Stimulated activated CD8-positive, alpha-beta memory T cell treated with anti-CD3 and anti-CD28 coated beads, Interleukin-7, amount 100 ng/mL, for 48 hours (primary cell): ENCODE measurements at places on chromosomes 7 and 10.

GRCh38 chr10:74771054-74771453, 55.3 kb upstream of the KAT6B start:
- DNase-seq: no peak

- no peak for DNase-seq
Measured at GRCh38 chr7:25253714-25254113, 25.4 kb upstream of the NPVF start.

GRCh38 chr7:25664593-25664992, 436.3 kb upstream of the NPVF start:
- no peak for DNase-seq

DNA sequence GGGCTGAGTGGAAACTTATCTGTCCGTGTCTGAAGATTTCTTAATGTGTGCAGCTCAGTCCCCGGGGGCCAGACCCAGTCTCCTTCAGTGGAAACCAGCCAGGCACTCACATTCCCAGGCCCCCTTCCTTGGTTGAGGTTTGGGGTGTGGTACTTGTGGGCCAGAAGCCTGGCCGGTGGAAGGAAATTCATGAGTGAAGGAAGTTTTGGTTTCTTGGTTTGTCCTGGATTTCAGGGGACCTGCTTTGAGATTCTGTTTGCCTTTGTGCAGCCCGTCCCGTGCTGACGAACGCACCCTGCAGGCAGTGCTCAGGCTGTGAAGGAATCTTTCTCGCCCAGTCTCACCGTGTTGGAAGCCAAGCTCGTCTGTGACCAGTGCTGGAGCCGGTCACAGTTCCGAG, 2.9 kb downstream of the INPP5A start:
- no peak for DNase-seq

DNA sequence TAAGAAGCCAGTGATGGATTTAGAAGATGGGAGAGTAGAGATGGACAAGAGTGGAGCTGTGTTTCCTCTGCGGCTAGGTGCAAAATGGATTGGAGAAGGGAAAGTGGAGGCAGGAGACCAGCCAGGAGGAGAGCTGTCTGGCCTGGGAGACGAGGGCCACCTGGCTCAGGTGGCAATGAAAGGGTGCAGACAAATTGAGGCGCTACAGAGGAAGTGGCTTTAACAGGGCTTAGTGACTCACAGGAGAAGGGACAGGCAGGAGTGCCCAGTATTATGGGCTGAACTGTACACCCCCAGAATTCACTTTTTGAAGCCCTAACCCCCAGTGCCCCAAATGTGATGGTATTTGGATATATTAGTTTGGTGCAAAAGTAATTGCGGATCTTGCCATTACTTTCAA, 65.6 kb upstream of the DUSP5 start:
- no peak for DNase-seq

- no peak for DNase-seq
Measured at GRCh38 chr7:29400437-29400836, 163.2 kb upstream of the PRR15 start.

DNA sequence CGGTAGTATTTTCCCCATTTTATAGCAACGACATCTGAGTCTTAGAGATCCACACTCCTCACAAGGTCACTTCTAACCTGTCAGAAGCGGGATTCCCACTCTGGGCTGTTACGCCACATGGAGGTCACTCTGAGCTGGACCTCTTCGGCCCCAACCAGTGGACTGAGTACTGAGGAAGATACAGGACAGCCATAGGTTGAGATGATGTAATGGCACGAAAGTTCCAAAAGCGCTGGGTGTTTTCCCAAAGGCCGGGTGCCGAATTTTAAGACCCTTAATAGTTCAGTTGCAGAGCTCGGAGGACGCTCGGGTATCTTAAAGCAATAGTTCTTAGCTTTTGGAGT, 699 bp downstream of the GHITM start:
- no peak for DNase-seq

DNA sequence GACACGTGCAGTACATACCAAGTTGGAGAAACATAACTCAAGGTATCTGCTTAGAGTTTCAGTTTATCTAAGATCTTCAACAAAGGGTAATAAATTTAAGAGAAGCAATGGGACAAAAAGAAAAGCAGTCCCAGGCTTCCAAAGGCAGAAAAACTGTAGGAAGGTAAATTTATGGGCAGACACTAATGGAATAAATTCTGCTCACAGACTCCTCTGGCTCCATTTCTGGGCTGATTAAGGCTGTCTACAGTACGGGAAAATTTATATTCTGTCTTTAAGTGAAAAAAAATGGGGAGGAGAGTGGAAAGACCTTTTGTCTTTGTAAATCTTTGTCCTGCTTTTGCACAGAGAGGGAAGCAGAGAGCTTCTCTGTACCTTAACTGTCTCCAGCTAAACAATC, 587.5 kb upstream of the IGFBP3 start:
- DNase-seq: no peak

GRCh38 chr7:33815336-33815735, 90.0 kb upstream of the BMPER start:
- DNase-seq: no peak

DNA sequence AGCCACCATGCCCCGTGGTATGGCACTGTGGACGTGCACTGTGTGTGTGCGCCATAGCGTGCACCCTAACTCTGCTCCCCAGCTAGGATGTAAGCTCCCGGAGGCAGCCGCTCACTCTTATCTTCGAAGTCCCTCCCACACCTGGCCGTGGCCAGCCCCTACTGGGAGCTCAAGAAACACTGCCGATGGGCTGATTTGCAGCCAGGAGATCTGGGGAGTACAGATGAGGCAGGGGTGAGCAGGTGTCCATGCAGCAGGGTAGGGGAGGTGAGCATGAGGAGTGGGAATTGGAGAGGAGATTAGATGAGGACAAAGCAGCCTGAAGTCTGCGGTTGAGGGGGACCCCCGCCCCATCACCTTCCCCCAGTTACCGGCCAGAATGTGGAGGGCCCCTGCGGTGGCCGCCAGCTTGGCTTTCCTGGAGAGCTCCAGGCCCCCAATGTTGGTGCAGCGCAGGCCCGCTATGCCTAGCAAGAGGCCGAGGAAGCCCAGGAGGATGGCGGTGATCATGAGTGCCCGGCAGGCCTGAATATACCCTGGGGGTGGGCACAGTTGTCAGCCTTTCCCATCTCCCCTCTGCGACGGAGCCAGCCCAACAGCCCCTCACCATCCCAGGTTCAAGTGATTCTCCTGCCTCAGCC, 3.6 kb downstream of the CLDN15 start:
- no peak for DNase-seq

DNA sequence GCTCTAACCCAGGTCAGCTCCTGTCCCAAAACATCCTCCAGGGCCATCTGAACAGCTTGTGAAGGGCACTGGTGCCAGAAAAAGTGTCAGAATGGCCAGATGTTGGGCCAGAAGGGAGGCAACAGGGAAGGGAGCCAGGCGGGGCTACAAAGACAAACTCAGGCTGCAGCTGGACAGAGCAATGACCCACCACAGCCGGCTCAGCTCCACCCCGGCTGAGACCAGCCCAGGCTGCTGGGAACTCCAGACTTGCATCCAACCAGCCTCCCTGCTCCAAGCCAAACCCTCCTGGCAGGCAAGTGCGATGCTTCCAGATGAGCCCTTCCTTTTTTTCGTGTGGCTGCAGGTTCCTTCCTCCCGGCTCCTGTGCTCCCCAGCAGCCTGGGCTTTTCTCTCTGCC, 466.9 kb downstream of the PTPRN2 start:
- DNase-seq: no peak

DNA sequence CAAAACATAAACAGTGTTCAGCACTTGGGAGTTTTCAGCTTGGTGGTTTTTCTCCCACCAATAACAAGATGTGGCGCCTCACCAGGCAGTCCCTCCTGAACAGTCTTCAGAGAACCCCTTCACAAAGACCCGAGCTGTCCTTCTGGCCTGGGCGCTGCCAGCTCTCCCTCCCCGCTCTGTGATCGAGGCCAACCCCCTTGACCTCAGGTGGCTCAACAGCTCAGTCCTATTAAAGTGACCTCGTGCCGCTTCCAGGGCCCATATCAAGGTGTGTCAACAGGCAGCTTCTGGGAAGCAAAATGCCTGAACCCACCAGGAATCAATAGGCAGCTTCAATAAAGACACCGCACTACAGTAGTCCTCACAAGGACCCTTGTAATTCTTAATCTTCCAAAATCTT, 63.3 kb downstream of the CHST15 start:
- no peak for DNase-seq

DNA sequence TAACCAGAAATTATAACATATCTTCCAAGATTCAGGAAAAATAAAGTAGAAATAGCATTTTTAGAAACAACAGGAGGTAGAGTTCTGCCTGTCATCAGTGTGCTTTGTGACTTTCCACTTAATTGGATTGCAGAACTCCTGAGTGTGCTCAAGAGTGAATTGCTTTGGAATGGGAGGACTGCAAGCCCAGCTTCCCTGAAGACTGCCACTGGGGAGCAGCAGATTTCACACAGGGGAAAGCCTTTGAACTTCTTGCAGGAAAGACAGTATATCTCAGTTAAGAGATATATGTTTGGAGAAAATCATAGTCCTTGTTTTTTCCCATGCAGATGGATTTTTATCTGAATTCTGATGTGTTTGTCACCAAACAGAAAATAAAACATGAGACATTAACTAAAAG, 124.5 kb downstream of the TMEM168 start:
- DNase-seq: no peak

GRCh38 chr7:102913826-102914225, 1.0 kb downstream of the LRRC17 start:
- no peak for DNase-seq

GRCh38 chr7:18473119-18473518, 22.4 kb upstream of the HDAC9 start:
- DNase-seq: no peak
